ENCODE measurements at places on chromosomes 7 and 10. TPM values are rescaled to one million over a fixed set of nuclear protein-coding genes. Genes with fewer than 3 reads are reported as not detected.

- no peak for DNase-seq
Observed at GRCh38 chr10:49744924-49745605, 17.1 kb downstream of the OGDHL start.

DNA sequence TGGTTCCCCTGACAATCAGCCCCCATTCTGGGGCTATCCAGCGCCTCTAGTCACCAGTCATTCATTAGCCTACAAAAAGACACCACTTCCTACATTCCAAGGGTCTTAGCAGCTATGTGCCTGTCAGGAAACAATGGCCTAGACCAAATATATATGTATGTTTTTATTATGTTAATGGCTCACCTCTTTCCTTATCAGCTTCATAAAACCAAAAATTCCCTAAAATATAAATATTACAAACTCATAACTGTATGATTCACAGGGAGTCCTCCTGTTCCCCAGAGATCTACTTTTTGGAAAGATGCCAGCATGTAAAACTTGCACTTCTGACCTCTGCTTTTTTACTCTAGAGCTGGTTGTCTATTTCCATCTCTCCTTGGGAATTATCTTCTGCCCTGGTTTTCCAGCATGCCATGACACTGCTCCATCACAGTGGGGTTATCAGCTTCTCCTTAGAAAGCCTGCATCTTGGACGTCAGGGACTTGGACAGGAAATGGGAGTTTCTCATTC lies 79.2 kb downstream of the ABCA13 start:
- no peak for DNase-seq

GRCh38 chr7:9657257-9657656 lies 1223.8 kb downstream of the NXPH1 start:
- DNase-seq = no peak

DNA sequence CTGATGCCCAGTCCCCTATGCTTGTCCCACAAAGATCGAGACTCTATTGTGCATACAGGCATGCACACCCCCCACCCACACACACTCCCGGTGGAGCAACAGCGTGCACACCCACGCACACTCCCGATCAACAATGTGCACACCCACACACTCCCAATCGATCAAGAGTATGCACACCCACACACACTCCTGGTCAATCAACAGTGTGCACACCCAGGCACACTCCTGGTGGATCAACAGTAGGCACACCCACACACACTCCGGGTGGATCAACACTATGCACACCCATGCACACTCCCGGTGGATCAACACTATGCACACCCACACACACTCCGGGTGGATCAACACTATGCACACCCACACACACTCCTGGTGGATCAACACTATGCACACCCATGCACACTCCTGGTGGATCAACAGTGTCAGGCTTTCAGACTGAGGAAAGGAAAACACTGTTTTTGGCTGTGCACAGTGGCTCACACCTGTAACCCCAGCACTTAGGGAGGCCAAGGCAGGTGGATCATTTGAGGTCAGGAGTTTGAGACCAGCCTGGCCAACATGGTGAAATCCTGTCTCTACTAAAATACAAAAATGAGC lies 118.8 kb downstream of the PTPRN2 start:
- no peak for DNase-seq

- DNase-seq = no peak
Observed at GRCh38 chr7:78444267-78444666, 645.7 kb downstream of the PHTF2 start.

Gene TNS3
- 43.2 TPM for total RNA-seq

Gene CNPY1
- total RNA-seq = not detected

Gene GRID1
- total RNA-seq = 1.1 TPM

Gene OR2A42
- not detected for total RNA-seq

Gene DPP6
- total RNA-seq = 0.19 TPM
